ENCODE measurements at places on chromosomes 4 and X.

DNA sequence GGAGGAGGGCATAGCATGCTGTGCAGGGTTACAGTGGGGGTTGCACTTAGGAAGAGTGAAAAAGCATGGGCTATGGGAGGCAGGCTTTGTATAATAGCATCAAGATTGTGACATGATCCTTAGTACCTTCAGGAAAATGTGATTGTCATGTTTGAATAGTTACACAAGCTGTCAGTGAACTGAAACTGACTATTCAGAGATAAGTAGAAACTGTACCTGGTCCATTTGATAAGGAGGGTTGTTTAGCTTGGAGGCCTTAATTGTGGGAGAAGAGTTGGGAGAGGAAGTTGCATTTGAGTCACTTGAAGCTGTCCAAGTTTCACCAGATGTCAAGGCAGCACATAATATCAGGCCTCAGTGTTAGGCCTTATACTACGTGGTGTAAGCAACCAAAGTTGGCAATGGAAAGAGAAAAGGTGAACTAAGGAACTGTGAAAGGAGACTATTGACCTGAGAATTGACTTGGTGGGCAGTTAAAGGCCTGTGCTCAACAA is 85.0 kb downstream of the TEX13C start:
- no peak for DNase-seq

DNA sequence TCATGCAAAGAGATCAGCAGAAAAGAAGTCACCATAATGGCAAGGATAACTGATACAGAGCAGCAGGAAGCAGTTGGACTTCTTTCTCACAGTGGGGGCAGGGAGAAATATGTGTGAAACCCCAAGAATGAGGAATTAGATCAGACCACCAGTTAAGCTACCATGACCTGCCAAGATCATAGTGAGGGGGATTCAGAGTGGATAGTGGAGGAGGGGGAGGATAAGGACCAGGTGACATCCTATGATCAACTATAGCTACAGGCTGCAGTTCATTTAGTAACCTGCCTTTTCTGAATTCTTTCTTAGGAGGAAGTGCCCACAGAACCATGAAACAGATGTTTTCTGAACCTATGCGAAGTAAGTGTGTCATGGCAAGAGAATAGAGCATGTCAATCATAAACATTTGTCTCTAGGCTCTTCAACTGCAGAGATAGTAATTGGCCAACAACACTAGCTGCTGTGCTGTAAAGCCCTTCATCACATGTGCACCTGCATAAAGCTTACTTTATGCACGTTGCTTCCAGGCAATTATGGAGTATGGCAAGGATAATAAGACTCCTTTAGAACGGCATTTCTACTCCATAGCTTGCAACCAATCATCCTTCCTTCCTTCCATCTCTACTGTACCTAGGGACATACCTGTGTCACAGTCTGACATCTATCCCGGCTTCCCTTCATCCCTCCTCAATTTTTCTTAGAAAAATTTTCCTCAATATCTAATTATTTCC is 329.7 kb downstream of the EPHA5 start:
- no peak for DNase-seq

DNA sequence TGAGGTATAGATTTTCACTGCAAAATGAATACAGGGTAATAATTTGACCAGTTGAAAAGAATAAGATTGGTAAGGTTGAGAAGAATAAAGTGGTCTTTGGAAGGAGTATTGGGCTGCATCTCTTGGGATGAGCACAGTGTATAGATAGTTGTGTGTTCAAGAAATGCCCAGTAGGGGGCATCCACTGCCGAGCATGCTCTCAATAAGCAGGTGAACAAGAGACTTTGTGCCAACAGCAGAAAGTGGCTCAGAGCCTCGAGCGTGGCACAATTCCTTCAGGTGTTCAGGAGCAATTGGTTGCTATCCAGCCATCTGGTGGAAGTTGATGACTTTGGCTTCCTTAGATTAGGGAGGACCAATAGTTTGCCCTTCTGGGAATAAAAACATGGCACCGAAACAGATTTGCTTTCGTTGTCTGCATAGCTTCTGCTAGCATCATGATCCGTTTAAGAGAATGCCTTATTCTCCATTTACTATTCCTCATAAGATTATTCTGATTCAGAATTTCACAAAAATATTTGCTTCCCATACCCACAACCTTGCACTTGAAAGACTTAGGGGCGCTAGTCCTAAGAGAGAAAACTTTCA is 258.1 kb upstream of the NEIL3 start:
- no peak for DNase-seq

GRCh38 chr4:181821039-181822004 is 421.9 kb upstream of the TENM3 start:
- no peak for DNase-seq

GRCh38 chrX:53732797-53733196 is 46.3 kb upstream of the HUWE1 start:
- DNase-seq, result no peak

DNA sequence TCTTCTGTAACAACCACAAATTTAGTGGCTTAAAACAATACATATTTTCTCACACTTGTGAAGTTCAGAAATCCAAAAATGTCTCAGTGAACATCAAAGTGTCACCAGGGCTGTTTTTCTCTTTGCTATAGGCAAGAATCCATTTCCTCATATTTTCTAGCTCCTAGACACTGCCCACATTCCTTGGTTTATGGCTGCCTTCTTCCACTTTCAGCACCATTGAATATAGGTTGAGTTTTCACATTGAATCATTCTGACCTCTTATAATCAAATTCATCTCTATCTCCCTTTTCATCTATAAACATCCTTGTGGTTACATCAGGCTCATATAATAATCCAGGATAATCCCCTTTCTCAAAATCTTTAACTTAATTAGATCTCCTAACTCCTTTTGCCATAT is 37.0 kb upstream of the TACR3 start:
- no peak for DNase-seq

GRCh38 chr4:123588631-123589241 is 192.1 kb downstream of the SPRY1 start:
- no peak for DNase-seq

DNA sequence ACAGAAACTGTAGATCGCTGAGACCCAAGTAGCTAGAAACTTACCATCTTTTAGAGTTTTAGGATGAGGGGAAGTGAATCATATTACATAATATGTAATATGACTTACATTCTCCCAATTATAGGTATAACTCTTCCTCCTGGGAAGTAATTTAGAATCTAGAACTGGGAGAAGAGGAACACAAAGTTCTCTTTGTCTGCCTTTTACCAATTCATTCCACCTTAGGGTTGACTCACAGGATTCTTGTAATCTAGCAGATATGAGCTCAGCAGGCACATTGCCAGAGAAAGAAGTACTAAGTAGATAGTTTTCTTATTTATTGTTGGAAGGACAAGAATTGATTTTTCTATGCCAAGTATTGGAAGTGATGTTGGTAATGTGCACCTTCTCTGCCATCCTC is 58.0 kb upstream of the CCSER1 start:
- no peak for DNase-seq

DNA sequence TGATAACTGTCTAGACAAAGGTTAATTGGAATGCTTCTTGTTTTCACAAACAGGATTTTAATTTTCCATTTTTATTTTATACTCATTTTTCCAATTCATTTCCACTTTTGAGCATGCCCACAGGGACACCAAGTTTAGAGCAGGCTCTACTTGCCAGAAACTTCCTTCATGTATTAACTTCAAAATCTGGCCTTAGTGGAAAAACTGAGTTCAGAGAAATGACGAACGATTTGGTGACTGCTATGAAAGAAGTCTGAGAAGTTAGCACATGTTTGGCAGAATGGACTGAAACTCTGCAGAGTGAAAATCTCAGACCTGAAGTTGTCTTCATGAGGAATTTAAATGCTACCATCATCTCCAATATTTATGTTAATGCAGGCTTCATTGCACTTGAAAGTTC is 214.1 kb downstream of the THOC2 start:
- no peak for DNase-seq

DNA sequence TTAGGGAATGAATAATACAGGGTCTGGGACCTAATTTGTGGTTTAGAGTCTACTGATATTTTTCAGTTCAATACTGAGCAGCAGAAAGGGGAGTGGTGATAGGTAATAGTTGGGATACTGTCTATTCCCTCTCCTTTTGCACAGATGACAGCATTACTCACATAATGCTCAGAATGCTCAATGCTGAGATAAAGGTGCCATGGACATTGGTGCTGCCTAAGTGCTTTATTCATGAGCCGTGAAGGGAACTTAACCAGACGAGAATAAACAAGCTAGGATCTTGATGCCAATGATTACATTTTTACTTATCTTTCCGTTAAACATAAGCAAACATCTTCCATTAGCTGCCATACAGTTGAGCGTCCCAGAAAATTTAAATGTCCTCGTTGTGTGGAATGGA is 75.6 kb downstream of the STK32B start:
- DNase-seq, result no peak

DNA sequence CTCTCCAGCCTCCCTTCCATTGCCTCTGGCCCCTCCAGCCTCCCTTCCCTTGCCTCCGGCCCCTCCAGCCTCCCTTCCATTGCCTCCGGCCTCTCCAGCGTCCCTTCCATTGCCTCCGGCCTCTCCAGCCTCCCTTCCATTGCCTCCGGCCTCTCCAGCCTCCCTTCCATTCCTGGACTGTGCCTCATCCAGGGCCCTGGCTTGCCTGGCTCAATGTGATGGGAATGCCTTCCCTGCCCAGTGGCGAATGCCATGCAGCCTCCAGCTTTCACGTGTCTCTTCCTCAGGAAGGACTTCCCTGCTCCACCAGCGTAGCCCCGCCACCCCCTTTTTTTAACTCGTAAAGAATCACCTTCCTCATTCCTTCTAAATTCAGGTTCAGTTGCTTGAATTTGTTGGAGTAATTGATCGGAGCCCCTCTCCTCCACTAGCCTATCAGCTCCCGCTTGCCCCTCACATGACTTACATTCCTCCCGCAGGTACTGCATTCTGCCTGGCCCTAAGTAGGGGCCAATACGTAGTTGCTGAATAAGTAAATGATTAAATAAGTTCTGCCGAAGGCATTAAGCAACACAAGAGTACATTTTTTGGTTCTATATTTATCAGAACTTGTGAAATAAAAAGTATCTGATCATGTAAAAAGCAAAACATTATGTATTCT is 30.3 kb downstream of the SORBS2 start:
- no peak for DNase-seq

DNA sequence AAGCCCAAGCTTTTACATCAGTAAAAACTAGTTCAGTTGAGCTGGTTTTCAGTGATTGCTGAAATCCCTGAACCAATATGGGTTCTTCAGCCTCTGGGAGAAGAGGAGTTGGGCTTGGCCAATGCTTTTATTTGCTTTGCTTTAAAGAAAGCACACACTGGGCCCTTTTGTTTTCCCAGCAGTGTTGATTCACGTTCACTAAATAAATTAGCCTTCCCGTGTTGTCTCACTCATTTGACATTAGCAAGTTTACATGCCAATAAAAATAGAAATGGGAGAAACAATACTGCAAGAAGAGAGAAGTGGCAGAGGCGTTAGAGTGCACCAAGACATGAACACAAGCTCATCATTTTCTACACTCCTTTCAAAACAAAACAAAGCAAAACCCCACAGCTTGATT is 136.2 kb downstream of the SHROOM3 start:
- DNase-seq, result no peak

- no peak for DNase-seq
Measured at GRCh38 chrX:79138658-79139241, 5.7 kb upstream of the GPR174 start.

DNA sequence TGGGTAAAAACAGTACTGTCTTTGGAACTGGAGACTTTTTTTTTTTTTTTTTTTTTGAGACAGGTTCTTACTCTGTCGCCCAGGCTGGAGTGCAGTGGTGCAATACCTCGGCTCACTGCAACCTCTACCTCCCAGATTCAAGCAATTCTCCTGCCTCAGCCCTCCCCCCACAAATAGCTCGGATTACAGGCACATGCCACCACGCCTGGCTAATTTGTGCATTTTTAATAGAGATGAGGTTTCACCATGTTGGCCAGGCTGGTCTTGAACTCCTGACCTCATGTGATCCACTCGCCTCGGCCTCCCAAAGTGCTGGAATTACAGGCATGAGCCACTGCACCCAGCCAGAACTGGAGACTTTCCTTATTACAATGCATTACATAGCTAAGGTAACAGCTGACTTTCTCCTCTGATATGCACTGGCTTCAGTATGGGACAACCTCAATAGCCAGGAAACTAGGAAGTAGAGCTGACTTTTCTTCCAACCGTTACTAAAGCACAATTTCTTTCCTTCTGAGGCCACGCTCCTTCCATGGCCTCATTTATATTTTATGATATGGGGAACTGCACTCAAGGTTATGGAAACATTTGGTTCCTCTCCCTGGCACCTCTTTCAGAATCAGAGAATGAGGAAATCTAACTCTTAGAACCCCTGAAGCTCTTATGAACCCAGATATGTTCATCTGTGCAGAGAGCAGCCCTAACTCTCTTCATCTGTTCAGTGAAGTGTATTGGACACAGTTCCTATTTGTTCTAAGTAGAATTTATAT is 53.5 kb upstream of the FAM9B start:
- DNase-seq, result no peak

GRCh38 chr4:77481856-77482255 is 123.8 kb upstream of the CXCL13 start:
- no peak for DNase-seq

GRCh38 chr4:116005037-116005805 is 891.8 kb upstream of the NDST4 start:
- DNase-seq, result no peak

- no peak for DNase-seq
Measured at GRCh38 chr4:76738086-76738931, 159.6 kb downstream of the SOWAHB start.

DNA sequence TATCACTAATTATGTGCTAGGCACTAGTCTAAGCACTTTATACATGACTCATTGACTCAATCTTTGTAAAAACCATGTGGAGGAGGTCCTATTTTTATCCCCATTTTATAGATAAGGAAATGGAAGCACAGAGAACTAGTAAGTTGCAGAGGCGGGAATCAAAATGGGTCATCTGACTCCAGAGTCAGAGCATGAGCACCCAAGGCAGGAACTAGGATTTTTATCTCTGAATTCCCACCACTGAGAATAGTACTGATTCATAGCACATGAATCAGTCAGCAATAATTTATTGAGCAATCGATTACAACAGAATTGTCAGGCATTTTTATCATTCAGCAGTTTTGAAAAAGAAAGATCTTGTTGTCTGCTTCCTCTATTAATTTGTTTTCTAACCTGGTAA is 19.3 kb downstream of the SCARB2 start:
- no peak for DNase-seq

DNA sequence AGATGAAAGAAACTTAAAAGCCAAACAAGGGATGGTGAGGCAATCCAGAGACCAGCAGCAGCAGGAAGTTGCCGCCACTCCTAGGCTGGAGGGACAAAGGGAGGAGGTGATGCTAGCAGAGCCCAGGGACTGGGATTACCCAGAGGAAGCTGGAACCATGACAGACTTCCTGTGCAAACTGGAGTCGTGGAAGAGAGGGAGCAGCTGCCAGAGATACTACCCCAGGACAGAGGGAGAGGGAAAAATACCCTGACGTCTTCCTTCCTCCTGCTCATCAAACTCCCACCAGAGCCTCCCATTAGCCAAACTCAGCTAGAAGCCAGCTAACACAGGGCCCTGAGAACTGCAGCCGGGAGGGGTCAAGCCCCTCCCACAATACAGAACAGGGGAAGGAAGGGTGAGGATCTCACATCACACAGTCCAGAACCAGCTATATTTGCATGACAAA is 101.2 kb upstream of the KLF3 start:
- no peak for DNase-seq

Measured in cerebellar nuclear complex (tissue), 1 donor.